ENCODE measurements at places on chromosomes 2 and 18. TPM values are rescaled to one million over a fixed set of nuclear protein-coding genes. Genes with fewer than 3 reads are reported as not detected.

DNA sequence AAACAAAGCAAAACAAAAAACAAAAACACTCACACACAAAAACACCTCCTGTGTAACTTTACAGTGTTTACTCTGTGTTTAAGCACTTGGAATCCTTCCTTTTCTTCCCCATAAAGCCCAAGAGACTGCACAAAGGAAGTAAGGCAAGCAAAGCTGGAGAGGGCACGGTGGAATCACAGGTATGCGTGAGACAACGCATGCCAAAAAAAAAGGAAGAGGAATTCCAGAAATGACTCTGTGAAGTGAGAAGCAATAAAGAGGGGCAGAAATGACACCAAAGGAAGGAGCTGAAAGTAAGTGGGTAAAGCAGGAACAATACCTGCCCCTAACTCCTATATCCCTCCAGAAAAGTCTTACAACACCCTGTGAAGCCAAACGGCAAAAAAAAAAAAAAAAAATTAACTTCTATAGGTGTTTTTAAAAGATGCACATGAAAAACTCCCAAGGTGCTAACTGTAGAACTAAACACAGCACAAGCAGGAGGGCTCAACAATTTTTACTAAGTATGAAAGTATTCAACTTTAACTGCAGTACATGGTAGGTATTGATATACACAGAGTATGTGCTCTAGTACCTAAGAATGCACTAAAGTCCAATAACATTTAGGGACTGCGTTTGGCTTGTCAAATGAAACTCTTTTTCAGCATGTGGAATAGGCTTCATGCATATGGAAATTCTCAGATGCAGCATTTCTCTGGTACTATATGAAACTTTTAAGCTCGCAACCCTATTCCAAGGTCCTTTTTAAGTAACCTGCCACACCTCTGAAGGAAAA lies 9.1 kb downstream of the RND3 start:
- DNase-seq, result peak; percentile 68

The RAB1A gene
- total RNA-seq, result 135 TPM

The CIB4 gene
- total RNA-seq, result not detected

DNA sequence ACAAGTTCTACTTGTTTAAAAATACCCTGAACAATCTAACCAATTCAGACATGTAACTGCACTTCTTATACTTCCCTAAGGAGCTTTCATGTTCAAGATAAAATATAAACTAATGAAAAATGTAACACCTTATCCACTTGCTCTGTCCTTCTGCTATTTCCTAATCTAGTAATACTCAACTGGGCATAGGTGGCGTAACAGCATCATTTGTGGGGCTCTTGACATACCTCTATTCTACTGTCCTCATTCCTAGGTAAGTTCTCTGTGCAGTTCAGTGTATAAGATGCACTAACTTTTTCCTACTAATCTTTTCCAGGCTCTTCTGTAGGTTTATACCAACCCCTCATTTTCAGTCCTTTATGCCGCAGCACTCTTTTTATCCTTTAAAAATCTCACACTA lies 36.7 kb downstream of the PRKD3 start:
- DNase-seq, result peak; percentile 15

The NDC80 gene
- total RNA-seq, result 34.1 TPM

DNA sequence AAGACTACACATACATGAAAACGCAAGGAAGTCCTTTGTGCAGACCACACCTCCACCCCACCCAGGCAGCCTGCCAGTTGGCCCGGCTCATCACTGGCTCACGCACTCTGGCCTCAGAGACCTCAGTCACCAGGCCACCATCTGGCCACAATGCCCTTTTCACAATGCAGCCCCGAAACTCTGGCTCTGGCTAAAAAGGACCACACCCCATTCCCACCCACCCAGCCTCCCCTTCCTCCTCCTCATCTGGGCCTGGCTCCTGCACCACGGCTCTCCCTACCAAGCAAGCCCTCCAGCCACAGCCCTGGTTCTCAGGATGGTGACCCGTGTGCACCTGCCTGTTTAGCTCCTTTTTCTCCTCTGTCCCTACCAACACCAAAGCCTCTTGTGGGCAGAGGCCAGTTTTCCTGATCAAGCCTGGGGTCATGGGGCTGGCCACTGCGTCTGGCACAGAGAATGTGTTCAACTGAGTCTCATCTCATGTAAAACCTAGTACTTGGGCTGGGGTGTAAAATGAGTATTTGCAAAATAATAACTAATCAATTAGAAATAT lies 7.4 kb downstream of the HDAC4 start:
- no peak for DNase-seq

- DNase-seq, result no peak
Measured at GRCh38 chr2:164046040-164046439, 310.2 kb upstream of the FIGN start.

The SFXN5 gene
- 7.3 TPM for total RNA-seq

The EHD3 gene
- total RNA-seq, result 12.4 TPM

The TMEM247 gene
- total RNA-seq, result not detected

The RFX8 gene
- total RNA-seq, result not detected

DNA sequence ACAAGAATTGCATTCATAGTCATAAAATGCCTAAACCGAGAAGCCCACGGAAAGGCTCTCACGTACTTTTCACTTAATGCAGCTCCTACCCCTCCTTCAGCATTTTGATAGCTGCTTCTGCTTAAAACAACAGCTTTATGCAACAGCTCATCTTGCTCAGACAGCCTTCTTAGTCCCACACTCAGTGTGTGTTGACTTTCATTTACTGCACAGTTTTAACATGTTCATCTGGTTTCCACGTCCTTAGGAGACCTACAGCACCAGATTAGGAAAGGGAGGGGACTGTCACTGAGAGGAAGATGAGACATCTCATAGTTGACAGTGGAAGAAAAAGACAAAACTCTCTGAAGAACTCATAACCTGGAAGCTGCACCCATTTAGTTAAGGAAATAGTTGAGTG lies 435.4 kb downstream of the SETBP1 start:
- DNase-seq, result no peak

DNA sequence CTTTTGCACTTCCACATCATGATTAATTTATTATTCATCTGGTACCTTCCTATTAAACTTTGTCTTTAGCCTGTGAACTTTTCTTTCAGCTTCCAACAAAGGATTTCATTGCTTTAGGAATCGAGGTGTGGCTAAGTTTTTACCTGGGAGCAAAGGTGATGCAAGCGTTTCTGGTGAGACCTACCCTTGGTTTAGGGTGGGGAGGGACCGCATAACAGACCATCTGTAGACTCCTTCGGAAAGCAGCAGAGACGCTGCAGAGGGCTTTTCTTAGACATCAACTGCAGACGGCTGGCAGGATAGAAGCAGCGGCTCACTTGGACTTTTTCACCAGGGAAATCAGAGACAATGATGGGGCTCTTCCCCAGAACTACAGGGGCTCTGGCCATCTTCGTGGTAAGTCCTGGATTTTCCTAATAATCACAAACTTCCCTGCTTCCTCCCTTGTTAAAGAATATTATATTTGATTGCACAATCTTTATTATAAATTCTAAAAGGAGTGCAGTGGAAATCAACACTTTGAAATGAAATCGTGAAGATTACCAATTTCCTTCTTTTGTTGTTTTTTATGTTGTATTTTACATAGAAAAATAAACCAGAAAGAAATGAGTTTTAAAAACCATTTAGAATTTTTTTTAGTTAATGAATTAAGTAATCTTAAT lies at the start of gene DSG3:
DSG3 (plus strand) TSS at position 212 of the 662 bp plus-strand sequence; CDS start at position 349, 137 bp downstream.
- peak; percentile 91 for DNase-seq

- no peak for DNase-seq
Measured at GRCh38 chr2:241218131-241219029, 29.9 kb downstream of the ANO7 start.

The NPHP1 gene
- 5.5 TPM for total RNA-seq

DNA sequence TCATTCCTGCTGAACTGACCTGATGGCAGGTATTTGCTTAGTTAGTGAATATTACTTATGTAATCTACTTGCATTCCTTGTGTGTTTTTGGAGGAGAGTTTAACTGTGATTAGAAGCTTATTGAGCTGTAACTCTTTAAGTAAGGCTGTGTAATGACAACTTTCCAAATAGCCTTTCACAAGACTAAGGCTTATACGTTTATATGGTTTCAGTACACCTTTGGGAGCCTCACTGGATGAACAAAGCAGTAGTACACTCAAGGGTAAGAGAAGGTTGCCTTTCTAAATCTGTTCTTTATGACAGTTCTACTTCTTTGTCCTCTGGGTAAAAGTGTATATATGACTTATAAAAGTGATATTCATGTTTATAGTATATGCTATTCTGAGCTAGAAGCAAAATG lies 4.3 kb downstream of the ITPRID2 start:
- DNase-seq, result no peak

GRCh38 chr2:127523269-127523939 lies 2.9 kb downstream of the IWS1 start:
- no peak for DNase-seq

GRCh38 chr2:74425523-74425922 lies 4.0 kb downstream of the WDR54 start:
- peak; percentile 100 for DNase-seq

The LCT gene
- not detected for total RNA-seq

The COL6A3 gene
- 0.03 TPM for total RNA-seq

- DNase-seq, result no peak
Measured at GRCh38 chr2:163709270-163709669, 26.5 kb downstream of the FIGN start.

GRCh38 chr2:174510583-174511189 lies 23.9 kb upstream of the GPR155 start:
- peak; percentile 34 for DNase-seq

GRCh38 chr2:226077841-226078240 lies 678.3 kb downstream of the NYAP2 start:
- no peak for DNase-seq

DNA sequence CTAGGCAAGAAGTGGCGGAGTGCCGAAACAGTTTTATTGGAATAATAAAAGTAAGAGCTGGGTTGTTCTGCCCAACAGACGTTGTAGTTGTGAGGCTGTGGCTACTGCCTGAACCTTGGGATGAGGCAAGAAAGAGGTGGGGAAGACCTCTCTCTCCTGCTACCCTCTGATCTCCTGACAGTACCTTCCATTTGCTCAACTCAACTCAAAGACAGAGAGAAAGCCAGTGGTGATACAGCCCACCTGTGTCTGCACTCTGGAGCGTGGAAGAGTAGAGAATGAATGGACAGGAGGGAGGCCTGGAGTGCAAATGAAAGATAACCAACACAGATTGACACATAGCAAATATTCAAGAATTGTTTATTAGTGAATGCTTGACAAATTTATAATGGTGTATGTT lies 590.3 kb downstream of the NYAP2 start:
- DNase-seq, result no peak

DNA sequence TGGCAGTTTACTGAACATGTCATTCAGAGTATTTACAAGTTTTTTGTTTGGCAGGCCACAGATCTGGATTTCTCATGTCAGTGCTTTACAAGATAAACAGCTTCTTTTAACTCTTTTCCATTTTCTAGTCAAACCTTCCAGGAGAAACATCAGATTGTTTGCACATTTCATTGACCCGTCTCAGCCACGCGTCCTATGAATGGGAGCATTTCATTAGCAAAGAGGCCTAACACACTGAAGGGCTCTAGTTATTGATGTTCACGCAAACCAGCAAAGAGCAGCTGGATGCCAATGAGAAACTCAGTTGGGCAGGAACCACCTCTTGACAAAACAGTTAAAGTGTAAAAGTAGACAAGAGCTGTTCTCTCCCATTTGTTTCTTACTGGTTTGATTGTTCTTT lies 29.2 kb upstream of the MFF start:
- no peak for DNase-seq

- no peak for DNase-seq
Measured at GRCh38 chr2:127640082-127641072, 5.6 kb upstream of the GPR17 start.

The ZCCHC2 gene
- total RNA-seq, result 16.2 TPM

- no peak for DNase-seq
Measured at GRCh38 chr18:49967171-49967570, 153.8 kb upstream of the ACAA2 start.

DNA sequence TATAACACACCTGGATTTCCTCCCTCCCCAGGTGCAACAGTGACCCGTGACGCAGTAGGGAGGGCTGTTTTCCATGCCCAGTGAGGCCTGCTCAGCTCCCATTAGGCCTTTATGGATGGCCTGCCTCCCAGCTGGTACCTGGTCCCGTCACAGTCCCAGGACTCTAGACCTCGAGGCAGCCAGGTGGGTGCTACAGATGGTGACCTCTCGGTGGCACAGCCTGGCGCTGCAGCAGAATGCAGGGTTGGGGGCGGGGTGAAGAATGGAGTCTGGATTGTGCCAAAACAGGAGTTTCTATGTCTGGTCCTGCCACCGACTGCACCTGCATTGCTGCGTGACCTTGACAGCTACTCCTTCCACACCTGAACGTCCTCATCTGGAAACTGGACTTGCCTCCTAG lies 18.0 kb upstream of the YWHAQ start:
- no peak for DNase-seq

GRCh38 chr2:191018048-191018447 lies 4.1 kb upstream of the STAT1 start:
- no peak for DNase-seq

GRCh38 chr2:217919781-217920351 lies 82.9 kb downstream of the TNS1 start:
- DNase-seq, result no peak

- DNase-seq, result no peak
Measured at GRCh38 chr2:96637385-96638143, 548 bp downstream of the KANSL3 start.

DNA sequence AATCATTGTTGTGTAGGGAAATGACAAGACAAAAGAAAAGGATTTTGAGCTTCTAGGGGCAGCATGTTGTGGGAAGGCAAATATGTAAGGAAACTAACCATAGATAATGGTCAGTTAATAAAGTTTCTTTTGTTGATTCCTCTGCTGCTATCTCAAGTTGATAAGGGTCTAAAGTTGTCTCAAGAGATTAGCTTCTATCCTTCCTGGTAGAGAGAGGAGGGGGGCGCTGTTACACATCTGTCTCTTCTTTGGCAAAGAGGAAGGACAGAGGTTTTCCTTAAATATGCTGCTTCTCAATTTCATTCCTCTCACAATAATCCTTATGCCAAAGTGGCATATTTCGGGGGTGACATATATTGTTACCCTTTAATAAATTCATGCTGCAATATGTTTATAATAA lies 944.0 kb downstream of the DPP10 start:
- no peak for DNase-seq

GRCh38 chr2:17497718-17498117 lies 20.5 kb downstream of the RAD51AP2 start:
- DNase-seq, result no peak

The ACOXL gene
- 0.51 TPM for total RNA-seq

DNA sequence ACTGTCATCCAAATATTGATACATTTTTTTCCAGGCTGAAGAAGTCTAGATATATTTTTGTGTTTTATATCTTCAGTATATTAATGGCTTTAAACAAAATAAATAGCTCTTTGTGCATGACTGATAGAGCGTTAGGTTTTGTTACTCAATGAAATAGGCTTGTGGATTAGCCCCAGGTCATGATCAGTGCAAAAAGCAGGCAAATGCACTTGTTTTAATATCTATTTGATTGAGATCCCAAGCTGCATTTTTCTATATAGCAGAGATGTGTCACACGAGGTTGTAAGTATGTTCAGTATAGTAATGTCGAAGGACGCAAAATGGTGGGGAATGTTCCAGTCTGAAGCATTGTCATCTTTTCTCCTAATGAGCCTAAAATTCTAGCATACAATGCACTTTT lies 198.5 kb downstream of the ZNF407 start:
- no peak for DNase-seq

Data from foreskin keratinocyte (primary cell).